ENCODE measurements at places on chromosomes 12 and 14.

GRCh38 chr14:106530423-106531107 is 1004.2 kb downstream of the TMEM121 start:
- no peak for DNase-seq

DNA sequence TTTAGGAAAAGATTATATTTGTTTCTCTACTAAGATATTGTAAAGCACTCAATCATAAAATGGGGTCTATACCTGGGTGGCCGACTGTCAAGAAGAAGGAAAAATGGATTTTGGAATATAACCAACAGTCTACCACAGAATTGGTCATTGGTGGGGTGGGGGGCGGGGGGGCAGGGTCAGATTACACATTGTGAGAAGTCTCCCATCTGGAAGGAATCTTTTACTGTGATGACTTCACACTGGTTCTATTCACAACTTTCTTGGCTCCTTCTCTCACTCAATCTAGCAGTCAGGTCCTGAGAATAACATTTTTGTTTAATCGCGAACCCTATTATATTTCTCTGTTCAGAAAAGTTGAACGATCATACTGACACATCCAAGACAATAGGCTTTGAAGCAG is 8.7 kb upstream of the CLEC4E start:
- no peak for DNase-seq

DNA sequence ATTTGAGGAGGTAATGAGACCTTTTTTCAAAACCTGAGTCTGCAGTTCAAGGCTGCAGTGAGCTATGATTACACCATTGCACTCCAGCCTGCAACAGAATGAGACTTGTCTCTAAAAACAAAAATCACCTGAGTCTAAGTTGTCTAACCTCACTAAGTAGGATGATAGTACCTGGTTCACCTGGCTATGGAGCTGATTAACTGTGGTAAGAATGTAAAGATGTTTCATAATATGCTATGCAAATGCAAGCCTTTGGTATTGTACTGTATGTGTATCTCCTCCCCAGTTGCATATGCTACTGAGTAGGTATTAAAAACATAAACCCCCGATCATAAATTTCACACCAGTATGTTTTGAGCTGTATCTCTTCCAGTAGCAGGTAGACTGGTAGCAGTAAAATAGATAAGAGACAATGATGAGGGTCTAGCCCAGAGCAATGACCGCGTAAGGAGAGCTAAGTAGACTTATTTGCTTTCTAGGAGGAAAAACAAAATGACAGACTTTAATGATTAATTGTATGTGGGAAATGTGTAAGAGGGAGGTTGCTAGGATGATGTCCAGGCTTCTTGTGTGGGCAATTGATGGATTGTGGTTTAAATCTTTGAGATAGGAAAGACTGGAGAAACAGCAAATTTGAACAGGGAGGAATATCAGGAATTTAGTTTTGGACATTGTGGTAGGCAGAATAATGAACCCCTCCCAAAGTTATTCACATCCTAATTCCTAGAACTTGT is 41.6 kb upstream of the EGLN3 start:
- no peak for DNase-seq

DNA sequence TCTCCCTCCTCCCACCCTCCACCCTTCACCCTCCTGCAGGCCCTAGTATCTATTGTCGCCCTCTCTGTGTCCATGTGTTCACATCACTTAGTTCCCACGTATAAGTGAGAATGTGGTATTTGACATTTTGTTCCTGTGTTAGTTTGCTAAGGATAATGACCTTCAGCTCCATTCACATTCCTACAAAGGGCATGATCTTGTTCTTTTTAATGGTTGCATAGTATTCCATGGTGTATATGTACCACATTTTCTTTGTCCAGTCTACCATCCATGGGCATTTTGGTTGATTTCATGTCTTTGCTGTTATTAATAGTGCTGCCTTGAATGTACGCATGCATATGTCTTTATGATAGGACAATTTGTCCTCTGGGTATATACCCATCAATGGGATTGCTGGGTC is 29.6 kb downstream of the C12orf71 start:
- DNase-seq: no peak

GRCh38 chr14:72744416-72745120 is 149.3 kb downstream of the DPF3 start:
- no peak for DNase-seq

DNA sequence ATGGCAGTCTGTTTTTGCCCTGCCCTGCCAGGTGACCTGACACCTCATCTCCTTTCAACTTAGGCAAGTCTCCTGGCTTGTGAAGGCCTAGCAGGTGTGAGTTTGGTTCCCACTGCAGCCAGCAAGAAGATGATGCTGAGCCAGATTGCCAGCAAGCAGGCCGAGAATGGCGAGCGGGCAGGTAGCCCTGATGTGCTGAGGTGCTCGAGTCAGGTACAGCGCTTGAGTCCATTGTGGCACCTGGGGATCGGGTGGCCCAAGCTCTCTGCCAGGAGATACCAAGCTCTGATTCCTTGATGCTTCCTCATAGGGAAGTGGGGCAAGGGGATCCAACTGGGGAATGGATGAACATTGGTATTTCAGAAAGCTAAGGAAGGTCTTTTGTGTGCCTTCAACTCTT is 4.1 kb upstream of the CSAD start:
- DNase-seq: no peak

GRCh38 chr12:121391619-121392324 is 8.1 kb upstream of the RNF34 start:
- no peak for DNase-seq

GRCh38 chr14:62528296-62528695 is 517.0 kb downstream of the KCNH5 start:
- DNase-seq: no peak

DNA sequence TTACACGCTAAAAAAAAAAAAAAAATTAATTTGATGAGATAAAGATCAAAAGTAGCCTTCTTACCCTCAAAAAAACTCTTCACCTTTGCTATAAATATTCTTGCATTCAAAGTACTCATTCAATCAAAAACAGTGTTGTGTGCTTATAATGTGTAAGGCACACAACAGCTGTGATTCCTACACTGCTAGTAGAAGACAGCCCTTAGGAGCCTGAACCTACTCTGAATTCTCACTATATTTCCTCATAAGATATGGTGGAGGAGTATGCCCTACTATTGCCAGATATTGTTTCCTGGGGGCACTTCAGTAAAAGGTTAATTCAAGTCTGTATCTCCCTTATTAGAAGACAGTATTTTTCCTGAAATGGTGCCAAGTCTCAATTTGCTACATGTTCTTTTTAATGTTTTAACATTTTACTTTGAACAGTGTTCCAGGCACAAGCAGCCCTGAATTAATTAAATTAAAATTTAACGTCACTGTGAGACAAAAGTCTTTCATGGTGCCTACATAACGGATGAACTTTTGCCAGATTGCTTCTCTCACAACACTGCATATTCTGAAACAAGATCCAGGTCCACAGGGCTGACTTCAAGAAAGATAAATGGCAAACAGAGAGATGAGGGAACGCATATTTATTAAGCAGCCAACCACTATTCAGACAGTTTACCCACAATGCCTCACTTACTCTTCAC is 19.3 kb downstream of the PPP2R5E start:
- no peak for DNase-seq

DNA sequence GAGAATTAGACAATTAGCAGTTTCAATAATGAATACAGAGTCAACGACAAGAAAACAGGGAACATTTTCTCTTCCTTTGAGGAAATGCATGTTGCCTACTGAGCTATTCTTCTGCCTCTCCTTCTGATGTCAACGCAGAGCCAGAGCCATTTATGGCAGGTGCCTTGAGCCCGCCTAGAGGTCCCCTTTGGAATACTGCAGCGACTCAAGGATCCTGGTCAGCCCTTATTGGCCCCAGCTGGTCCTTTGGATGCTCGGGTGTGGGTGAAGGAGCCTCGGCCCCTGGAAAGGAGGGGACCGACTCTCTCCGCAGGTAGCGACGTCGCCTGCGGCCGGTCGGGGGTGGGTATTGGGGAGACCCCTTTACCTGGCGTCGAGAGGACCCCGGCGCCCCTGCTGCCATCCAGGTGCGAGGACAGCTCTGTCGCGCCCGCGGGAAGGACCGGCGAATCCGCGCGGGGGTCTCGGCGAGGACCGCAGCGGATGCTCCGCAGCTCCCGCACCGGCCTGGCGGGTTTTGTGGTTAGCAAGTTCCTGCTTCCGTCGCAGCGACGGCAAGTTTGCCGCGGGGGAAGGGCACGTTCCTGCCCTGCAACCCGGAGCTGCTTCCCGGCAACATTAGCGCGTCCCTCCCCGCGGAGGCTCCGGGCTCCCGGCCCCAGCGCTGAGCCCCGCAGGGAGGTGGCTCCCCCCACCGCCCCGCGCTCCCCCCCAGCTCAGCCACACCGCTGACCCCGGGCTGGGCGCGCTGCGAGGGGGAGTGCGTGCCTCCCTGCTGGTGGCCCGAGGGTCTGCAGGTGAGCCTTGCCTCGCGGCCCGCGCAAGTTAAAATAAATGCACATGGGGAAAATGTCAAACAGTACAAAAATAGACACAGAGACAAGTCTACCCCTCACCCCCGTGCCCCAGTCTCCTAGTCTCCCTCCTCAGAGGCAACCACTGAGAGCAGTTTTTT is at the start of gene MANSC1:
TSS of gene MANSC1 (minus strand) at position 532 of the 955 bp plus-strand sequence. CDS start 6,928 bp downstream, outside the sequence.
- DNase-seq: no peak

GRCh38 chr14:50667996-50668825 is at the start of gene SAV1:
Gene SAV1 (minus strand): TSS chr14:50668306. CDS start chr14:50667967, 339 bp downstream.
- DNase-seq: peak; percentile 67

GRCh38 chr12:70852416-70853150 is 68.0 kb downstream of the PTPRR start:
- DNase-seq: no peak

- DNase-seq: no peak
These were observed 111.7 kb downstream of the SLC25A21 start for GRCh38 chr14:37060496-37061260.

GRCh38 chr12:100404769-100405407 is 48.0 kb downstream of the SLC17A8 start:
- DNase-seq: no peak

- peak; percentile 73 for DNase-seq
These were observed at the start of the genes EIF2B1 and GTF2H3 for GRCh38 chr12:123633379-123634141. Gene EIF2B1 (minus strand): TSS chr12:123633686. CDS start chr12:123633557, 129 bp downstream. Gene GTF2H3 (plus strand): TSS chr12:123633829. CDS start chr12:123633860, 31 bp downstream.

DNA sequence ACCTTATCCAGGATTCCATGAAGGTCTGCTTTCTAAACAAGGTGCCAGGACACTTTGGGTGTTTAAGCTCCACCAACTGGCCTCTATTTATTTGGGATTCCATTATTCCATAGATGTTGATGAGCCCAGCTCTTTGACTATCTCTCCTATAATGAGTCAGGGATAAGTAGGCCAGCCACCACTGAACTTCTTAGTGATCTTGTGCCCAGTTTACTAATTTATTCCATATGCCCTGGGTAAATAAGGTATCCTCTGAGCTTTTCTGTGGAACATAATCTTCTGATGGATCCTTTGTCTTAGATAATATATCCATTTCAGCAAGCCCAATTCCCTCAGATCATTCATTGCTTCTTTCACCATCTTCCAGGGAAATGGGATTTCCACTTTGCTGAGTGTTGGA is 535.0 kb downstream of the FOXG1 start:
- no peak for DNase-seq

DNA sequence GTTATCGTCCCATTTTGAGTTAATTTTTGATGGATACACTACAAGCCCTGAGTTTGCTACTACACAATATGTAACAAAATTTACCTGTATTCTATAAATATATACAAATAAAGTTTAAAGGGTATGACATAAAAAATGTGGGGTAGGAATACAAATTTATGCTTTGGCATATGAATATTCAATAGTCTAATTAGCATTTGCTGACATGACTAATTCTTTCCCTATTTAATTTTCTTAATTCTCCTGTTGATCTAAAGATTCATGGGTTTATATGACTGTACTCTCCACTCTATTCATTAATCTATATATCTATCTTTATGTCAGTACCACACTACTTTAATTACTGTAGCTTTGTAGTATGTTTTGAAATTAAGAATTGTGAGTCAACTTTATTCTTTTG is 1840.7 kb upstream of the FLRT2 start:
- DNase-seq: no peak

- DNase-seq: no peak
These were observed 24.6 kb downstream of the TMED10 start for GRCh38 chr14:75151851-75152250.

- DNase-seq: no peak
These were observed 37.1 kb downstream of the KIAA0586 start for GRCh38 chr14:58464652-58465051.

DNA sequence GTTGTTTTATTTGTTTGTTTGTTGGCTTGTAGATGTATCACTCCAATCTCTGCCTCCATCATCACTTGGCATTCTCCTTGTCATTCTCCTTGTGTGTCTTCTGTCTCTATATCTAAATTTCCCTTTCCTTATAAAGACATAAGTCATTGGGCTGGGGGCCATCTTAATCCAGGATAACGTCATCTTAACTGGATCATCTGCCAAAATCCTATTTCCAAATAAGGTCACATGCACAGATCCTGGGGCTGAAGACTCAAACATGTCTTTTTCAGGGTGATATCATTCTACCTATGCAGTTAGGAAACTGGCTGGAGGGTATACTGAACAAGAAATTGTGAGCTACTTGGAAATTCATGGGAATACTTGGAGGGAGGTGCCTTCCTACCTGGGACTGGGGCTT is 8.7 kb upstream of the CCDC60 start:
- no peak for DNase-seq

DNA sequence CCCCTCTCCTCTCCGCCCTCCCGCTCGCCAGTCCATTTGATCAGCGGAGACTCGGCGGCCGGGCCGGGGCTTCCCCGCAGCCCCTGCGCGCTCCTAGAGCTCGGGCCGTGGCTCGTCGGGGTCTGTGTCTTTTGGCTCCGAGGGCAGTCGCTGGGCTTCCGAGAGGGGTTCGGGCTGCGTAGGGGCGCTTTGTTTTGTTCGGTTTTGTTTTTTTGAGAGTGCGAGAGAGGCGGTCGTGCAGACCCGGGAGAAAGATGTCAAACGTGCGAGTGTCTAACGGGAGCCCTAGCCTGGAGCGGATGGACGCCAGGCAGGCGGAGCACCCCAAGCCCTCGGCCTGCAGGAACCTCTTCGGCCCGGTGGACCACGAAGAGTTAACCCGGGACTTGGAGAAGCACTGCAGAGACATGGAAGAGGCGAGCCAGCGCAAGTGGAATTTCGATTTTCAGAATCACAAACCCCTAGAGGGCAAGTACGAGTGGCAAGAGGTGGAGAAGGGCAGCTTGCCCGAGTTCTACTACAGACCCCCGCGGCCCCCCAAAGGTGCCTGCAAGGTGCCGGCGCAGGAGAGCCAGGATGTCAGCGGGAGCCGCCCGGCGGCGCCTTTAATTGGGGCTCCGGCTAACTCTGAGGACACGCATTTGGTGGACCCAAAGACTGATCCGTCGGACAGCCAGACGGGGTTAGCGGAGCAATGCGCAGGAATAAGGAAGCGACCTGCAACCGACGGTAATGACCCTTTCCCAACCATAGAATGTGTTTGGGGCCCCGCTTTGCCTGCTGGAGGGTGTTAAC is 615 bp downstream of the CDKN1B start:
- DNase-seq: no peak

DNA sequence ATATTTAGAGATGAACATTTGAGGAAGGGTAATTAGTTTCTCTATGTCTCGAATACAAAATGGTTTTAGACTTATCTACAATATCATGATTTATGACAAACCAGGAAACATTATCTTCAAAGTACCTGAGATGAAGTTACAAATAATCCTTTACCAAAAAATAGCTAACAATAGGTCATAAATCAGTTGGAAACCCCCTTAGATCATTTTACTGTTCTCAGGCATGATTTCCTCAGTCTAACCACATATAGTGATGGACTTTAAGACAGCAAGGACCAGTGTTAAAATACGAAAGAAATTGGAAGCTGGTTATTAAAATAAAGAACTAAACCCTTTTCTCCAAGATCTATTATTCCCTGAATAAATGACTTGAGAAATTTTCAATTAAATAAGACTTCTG is 235.4 kb downstream of the RASSF9 start:
- no peak for DNase-seq
